Activated CD4-positive, alpha-beta T cell treated with anti-CD3 and anti-CD28 coated beads, Interleukin-2, amount 10 ng/mL, durations not matched to agents 7 days and 5 days (primary cell): ENCODE measurements at places on chromosomes 6 and 20.

GRCh38 chr20:37396416-37397075 is 50.6 kb downstream of the SRC start:
- no peak for DNase-seq

- DNase-seq = peak; percentile 66
Observed at GRCh38 chr6:90286884-90287488, 9.7 kb downstream of the BACH2 start.

DNA sequence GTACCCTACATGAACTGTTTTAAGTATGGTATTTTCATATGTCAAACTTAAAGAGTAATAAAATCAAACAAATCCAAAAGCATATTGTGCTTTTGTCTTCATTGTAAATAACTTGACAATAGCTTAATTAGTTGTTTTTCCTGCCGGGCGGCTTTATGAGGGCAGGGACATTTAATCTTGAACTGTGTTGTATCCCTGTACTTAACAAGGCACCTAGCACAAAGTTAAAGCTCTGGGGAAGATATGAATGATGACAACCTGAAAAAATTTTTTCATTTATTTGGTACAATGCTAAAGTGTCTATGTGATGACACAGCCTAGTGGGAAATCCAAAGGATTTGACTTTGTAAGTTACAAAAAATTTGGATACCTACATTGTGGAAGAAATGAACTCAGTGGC is 502 bp upstream of the HACE1 start:
- no peak for DNase-seq

DNA sequence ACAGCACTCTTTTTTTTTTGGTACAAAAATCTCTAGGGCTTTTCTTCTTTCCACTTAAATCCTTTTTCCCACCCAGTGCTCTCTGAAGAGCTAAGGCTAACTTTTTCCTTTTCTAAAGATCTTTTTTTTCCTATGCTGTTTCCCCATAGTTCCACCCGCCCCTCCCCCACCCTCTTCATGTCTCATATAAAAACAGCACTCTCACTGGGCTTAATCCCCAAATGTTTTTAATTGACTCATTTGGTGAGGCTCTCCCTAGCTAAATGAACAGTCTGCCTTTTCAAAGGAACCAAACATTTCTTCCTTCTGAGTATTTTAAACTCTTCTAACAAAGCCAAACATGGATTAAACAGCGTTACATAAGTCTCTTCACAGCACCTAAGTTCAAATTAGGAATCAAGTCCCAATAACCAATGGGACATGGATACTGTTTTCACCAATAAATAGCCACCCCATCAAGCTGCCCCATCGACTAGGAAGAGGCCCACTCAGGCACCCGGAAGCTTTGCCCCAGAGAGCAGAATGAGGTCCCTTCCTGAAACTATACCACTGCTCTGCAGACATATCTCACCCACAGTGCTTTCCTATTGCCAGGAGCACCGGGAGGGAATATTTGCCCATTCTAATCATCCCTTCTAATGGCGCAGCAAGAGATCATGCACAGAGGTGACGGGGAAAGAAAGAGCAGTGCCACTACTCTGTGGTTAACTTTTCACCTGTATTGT is 63.7 kb downstream of the ATXN1 start:
- no peak for DNase-seq

- DNase-seq = no peak
Observed at GRCh38 chr6:138521790-138522189, 22.5 kb upstream of the NHSL1 start.

DNA sequence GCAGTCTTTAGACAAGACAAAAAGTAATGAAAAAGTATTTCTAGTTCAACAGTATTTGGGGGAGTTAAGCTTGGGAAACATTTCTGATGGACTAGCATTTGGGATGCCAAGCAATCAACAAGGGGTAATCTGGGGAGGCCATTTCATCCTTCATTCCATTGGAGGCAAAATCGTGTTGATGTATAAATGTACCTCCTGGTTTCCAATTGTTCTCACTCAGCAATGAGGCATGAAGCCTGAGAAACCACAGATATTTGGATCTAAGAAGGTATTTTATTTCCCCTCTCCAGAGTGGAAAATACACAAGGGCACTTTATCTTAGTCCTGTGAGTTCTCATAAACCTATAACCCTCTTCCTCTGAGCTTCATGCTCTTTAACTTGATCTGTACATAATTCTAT is 68.2 kb downstream of the TBX18 start:
- DNase-seq = no peak

GRCh38 chr6:33168639-33169038 is 23.6 kb downstream of the COL11A2 start:
- DNase-seq = no peak

- no peak for DNase-seq
Observed at GRCh38 chr6:5438922-5439584, 177.7 kb downstream of the FARS2 start.

DNA sequence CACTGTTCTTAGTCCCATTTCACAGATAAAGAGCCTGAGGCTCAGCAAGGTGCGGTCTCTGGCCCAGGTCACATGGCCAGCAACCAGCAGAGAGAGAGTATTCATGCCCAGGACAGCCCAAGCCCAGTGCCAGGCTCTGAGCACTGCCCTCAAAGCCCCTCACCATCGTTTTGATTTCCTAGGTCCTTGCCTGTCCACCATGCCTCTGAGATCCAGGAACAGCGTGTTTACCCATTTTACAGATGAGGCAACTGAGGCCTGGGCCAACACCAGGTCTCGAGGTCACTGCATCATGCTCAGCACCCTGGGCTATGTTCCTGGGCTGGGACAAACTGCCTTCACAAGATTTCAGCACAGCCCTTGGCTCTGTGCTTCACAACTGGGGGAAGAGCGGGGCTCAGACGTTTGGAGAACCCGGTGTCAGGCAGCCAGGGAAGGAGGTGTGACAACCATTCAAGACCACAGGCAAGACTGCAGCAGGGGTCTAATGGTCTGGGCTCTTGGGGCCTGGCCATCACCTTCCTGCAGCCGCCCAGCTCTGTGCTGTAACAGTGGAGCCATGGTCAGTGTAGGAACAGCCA is 1.3 kb upstream of the BPIFA2 start:
- no peak for DNase-seq

DNA sequence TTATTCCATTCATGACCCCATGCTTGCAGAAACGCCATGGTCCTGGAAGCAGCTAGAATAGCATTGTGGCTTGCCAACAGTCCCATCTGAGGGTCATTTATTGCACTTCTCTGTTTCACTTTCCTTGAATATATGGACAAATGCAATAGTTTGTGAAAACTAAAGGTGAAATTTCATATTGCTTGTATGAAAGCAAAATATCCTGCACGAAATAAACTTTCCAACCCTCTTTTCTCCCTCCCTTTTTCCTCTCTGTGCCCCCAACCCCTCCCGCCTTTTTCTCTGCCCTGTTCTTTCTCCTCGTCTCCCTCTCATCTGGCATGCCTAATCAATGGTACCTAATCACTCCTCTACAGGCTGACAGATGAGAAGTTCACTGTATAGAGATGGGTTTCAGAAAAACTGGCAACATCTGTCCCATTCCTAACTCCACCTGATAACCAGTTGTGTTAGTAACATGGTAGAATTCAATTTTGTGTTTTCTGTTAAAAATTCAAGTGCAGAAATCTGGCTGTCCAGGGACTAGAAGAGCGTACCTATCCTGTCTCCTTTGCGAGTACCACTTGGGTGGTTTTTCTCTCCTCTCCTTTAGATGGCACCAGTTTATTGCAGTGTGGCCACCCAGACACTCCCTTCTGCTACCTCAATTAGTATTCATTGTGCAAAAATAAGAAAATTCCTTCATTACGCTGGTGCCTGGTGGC is 198.6 kb downstream of the FOXA2 start:
- DNase-seq = no peak

GRCh38 chr6:137002505-137002904 is 42.3 kb downstream of the IL20RA start:
- no peak for DNase-seq

DNA sequence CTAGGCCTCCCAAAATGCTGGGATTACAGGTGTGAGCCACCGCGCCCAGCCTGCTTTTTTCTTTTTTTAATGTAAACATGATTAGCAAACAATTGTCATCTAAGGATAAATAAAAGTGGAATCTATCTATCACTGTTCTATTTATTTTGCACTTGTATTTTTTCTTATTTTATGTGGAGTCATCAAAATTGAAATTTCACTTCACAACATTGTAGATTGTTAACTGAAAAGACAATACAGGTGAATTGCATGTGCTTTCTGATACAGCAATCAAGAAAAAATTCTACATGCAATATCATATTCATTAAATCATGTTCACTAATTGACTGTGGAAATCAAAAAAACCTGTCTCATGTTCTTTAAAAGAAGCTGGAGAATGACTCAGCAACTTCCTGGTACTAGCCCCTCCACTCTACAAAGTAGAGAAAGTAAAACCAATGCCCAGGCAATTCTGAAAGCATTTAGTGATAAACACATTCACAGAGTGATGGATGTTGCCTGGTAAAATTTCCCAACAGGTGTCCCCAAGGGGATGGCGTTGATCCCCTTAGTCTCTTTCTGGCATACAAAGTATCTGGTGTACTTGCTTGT is 10.7 kb upstream of the RFX6 start:
- DNase-seq = no peak

DNA sequence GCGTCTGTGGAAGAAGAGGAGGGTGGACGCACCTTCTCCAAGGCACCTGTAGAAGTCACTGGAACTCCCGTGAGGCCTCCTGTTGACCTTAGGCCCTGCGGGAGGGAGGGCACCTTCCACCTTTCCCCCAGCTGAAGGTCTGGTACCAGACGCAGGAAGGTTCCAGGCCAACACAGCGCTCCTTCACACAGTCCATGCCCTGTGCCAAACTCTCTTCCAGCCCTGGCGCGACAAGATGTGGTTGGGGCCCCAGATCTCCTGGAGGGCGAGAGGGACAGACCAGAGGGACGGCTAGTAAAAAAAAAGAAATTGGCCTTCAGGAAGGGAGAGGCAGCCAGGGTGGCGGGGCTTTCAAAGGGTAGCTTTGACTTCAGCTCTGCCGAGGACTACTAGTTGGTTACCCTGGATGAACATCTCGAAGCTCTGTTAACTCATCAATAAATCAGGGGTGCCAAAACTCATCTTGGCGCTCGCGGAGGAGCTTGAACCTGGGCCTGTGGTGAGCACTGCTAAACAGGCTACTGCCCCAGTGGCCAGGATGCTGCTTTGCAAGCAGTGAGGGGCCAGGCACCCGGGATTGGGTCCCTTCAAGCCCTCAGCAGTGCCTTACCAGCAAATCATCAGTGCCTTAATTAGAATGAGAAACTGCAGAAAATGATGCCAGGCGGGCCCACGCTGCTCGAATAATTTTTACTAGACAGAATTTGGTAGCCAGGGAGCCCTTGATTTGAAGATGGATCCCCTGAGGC is 14.9 kb downstream of the AARS2 start:
- DNase-seq = no peak

GRCh38 chr20:32828029-32828680 is 8.4 kb downstream of the MAPRE1 start:
- DNase-seq = no peak

DNA sequence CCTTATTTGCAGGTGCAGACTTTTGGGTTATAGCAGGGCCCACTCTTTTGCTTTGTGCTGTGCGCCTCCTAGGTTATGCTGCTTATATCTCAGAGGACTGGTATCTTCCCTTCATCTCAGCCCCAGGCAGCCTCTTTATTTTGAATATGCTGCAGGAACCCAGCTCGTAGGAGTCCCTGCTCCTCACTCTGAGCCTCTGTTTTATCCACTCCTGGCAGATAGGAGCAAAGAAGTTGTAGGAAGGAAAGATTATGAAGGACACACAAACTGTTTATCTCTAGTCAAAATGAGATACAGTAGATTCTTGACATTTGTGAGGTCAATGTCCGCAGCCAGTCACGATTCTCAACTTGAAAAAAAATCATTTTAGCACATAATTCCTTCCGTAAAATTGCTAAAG is 15.6 kb downstream of the L3MBTL3 start:
- no peak for DNase-seq

GRCh38 chr6:42505385-42505718 is 53.6 kb upstream of the TRERF1 start:
- DNase-seq = no peak

DNA sequence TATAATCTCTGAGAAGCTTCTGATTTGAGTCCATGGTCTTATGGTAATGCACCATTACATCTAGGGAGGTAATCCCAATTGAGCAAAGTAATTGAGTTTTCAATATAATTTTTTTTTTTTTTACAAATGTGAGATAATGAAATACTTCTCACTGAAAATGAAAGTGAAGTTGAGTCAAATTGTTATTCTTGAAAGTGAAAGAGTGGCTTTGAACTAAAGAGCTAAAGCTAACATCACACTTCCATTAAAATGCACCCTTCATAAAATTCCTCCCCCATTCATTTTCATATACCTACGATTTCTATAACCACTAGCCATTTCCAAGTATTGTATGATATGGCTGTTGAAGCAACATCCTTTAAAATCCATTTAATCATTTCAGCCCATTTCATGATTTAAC is 149.1 kb upstream of the IMPG1 start:
- no peak for DNase-seq

- DNase-seq = no peak
Observed at GRCh38 chr6:116982401-116982800, 105.4 kb downstream of the RFX6 start.

- no peak for DNase-seq
Observed at GRCh38 chr20:46089167-46089416, 670 bp downstream of the NCOA5 start.

DNA sequence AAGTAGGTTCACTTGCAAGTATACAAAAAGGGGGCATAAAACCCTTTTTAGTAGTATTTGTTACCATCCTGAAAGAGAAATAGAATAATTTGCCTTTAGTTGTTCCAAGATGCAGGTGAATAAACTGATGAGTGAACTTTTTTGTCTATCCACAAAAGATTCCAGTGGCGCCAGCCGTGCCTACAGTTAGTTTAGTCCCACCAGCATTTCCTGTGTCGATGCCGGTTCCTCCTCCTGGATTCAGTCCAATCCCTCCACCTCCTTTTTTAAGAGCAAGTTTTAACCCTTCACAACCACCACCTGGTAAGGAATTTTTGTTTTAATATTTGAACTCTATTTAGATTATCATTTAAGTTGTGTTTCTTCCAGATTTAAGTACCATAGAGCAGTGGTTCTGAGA is 90.9 kb downstream of the SCAF8 start:
- no peak for DNase-seq

DNA sequence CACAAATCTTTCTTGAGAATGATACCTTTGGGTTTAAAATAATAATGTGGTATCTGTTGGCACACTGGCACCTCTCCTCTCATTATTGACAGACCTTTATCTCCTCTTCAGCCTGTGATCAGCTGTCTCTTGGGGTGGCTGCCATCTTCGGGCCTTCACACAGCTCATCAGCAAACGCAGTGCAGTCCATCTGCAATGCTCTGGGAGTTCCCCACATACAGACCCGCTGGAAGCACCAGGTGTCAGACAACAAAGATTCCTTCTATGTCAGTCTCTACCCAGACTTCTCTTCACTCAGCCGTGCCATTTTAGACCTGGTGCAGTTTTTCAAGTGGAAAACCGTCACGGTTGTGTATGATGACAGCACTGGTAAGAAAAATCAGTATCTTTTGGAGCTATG is 232.8 kb downstream of the GRIK2 start:
- no peak for DNase-seq

GRCh38 chr6:127192911-127193541 is 73.6 kb upstream of the RNF146 start:
- DNase-seq = no peak
